AG09309 (cell line): ENCODE measurements at places on chromosomes 7 and 10.

DNA sequence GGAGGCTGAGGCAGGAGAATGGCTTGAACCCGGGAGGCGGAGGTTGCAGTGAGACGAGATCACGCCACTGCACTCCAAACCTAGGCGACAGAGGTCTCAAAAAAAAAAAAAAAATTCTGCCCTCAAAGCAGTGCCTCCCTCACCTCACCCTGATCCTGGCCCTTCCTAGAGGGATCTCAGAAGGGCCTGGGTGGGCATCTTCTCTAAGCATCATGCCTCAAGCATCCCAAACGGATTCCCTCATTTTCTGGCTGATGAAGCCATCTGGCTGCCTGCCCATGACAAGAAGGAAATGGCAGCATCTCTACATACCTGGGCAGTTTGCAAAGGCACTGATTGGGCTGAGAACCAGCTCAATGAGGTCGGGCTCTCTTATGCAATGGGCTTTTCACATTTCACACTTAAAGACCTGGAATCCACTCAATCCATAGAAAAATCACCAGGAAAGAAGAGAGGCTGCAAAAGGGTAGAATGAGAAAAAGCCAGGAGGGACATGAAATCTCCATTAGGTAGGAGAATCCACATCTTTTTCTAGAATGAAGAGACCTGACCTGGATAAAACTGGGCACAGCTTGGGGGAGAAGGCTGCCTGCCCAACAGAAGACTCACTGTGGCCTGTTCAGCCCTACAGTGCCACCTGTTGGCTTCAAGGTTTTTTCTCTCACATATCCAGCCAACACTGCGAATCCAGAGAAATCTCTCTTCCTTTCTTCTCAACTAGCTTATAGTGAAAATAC is 48.1 kb downstream of the PDLIM1 start:
- DNase-seq = peak; percentile 32

DNA sequence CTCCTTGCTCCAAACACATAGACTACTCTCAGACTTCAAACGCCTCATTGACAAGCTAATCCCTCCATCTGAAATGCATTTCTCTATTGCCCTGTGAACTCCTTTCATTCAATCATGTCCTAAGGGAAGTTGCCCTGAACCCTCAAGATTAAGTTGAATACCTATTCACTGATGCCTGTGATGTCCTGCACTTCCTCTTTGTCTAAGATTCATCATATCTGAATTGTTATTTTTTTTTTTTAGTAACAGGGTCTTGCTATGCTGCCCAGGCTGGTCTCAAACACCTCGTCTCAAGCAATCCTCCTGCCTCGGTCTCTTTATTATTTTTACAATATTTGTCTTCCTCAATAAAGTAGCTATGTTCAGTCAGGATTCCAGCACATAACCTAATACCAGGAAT is 3.2 kb downstream of the PSMA2 start:
- DNase-seq = no peak

DNA sequence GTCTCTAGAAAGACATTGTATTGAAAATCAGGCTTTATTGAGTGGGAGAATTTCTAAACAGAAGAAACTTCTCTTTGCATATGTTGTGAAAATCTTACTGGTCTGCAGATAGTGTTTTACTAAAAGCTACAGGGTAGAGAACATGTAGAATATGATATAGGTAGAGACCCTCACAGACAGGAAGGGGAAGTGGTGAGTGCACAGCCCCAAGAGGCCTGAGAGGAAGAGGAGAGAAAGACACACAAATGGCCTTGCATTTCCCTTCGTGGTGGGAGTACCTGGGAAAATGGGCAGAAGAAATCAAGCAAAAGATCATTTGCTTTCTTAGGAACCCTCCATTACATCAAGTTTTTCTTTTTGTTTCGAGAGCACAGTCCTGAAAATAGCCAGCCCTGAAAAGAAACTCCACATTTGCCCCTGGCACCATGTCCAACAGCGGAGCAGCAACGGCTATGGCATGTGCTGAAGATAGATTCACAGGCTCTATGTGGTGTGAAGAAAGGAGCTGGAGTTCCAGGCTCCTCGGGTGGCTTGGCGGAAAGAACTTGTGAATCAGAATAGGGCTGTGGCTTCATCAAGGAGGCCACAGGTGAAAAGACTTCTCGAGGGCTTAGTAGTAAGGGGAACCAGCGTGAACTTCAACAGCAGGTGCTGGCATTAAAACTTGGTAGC is 143.5 kb downstream of the CALCR start:
- DNase-seq = no peak

DNA sequence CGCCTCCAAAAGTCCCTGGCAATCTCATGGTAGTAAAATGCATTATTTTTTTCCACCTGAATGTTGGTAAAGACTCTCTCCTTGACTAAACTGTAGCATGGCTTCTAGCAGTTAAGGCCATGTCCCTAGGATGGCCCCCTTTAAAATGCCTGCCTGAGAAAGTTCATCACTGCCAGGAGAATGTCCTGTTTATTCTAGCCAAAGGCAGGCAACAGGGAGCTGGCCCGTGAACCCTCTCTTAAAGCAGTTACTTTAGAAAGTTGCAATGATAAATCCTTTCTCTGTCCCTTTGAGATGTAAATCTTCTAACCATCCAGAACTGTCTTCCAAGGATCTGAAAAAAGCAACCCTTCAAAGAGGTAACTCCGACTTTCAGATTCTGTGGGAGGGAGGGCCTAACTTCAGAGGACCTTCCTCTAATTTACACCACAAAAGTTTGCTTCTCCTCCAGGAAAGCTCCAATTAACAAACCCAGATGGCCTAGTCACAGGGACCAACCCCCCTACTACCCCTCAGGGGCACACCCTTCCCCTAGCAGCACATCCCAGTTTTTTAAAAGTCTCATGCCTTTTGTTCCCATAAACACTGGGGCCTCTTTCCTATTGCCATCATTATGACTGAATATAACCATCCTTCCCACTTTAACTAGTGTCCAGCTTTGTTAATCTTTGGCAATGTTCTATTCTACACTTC is 5.5 kb downstream of the DNTT start:
- DNase-seq = no peak

GRCh38 chr7:15446722-15447121 is 115.1 kb downstream of the AGMO start:
- DNase-seq = no peak
